ENCODE measurements at places on chromosomes 5 and 9.

DNA sequence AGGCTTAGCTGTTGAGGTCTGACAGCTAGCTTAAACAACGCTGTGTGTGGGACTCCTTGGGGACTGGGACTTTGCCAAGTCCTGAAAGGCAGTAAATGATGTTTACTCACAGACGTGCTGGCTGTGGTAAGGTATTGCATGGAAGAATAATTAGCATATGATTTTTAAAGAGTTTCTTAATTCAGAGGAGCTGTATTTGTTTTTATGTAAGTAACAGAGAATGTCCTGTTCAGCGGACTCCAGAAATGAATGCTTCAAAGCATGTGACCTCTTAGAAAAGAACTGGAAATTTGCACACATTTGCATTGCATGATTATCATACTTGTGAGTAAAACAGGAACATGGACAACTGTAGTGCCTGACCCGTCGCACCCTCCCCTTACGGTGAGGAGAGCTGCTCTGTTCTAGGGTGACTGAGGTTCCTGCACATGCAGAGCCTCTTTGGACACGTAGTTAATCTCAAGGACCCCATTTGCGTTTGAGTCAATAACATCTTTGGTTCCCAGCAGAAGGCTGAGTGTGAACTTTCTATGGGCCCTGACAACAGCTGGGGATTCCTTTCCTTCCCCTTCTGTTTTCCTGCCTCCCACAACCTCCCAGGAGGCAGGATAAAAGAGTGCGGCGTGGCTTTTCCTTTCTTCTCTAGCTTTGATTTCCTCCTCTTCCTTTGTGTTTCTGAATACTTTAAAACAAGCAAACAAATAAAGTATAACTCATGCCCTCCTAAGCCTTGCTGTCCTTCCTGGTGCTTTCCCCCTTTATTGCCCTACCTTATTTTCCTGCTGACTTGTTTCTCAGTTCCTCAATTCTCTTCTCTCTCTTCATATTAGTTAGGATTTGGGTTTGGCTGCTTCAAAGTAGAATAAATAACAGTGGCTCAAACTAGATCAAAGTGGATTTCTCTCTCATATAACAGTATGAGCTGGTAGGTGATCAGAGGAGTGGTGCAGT lies 157.2 kb upstream of the CD180 start:
- no peak for DNase-seq

- DNase-seq: no peak
Measured at GRCh38 chr5:137731176-137731575, 4.7 kb downstream of the KLHL3 start.

DNA sequence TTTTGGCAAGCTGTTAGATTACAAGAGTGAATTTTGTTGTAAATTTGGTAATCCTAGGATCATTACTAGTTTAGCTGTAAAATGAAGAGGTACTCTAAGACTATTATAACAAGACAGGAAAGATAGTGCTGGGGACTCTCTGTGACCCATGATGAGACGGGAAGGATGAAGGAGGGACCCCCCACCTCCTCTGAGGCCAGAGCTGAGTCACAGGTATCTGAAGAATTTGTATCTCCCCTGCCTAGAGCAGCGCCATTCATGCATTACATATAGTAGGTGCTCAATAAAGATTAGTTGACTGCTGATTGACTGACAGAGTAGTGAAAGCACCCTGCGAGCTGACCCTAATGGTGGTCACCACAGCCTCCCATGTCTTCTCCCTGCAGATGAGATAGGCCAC lies 202.8 kb downstream of the SNX18 start:
- no peak for DNase-seq

DNA sequence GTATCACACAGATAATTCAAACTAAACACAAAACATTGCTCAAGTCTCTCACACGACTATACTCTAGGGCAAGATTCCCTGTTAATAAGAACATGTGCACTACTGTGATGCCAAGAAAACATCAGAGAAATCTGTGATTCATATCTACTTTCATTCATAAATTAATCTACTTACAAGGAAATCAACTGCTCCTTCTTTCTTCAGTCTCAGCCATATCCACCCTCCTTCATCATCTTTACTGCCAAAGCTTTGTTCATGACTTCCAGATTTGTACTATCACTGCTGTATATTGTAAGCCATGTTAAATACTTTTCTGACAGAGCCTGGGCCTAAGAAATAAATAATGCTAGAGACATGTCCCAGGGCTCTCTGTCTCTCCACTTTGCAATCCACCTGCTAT lies 35.1 kb downstream of the CTNNAL1 start:
- no peak for DNase-seq

GRCh38 chr5:172748341-172748843 lies 22.6 kb downstream of the DUSP1 start:
- no peak for DNase-seq

GRCh38 chr5:36393656-36394428 lies 92.1 kb upstream of the RANBP3L start:
- no peak for DNase-seq

GRCh38 chr9:33189331-33189791 lies 22.2 kb upstream of the B4GALT1 start:
- no peak for DNase-seq

- DNase-seq: no peak
Measured at GRCh38 chr9:113589890-113590289, 126.4 kb downstream of the RGS3 start.

DNA sequence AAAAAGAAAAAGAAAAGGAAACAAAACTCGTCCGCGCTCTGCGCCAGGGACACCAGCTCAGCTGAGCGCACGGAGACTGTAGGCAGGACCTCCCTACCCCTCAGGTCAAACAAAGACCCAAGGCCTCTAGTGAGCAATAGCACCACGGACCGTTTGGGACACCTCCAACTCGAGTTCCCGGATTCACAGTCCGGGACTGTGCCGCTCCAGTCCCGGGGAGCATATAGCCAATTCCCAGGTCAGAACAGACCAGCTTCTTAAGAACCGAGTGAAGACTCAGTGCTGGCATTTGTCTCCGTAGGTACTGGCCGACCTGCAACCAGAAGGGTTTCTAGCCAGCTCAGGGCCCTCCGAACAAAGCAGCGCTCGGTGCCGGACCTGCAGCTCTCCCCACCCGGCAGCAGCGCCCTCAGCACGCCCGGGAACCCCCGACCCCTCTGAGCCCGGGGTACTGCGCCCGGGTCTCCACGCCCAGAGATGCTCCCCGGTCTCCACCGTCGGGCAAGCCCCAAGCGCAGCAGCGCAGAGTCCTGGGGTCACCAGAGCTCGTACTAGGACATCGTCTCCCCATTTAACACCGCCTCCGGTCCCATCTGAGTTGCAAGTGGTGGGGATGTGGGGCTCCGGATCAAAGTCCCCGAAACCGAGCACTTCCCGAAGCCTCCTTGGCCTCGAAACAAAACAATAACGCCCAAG lies 591 bp downstream of the ABCA1 start:
- DNase-seq: no peak

GRCh38 chr9:124266826-124267201 lies 9.1 kb downstream of the NEK6 start:
- no peak for DNase-seq

DNA sequence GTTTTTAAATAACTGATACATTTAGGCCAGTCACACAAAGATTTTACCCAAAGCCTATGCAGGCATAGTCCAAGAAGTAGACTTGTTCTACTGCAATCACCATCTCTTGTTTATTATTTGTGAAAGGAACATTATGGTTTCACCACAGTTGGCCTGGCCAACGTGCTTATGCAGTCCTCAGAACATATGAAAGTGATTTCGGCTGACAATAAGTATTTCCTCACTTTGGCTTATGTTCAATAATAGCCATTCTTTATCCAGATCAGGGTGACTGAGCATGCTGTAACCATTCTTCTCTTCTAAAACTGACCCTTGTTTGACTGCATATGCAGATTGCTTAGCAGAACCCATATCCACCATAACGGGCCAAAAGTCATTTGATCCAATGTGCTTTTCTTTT lies 76.6 kb upstream of the CCDC152 start:
- DNase-seq: no peak

DNA sequence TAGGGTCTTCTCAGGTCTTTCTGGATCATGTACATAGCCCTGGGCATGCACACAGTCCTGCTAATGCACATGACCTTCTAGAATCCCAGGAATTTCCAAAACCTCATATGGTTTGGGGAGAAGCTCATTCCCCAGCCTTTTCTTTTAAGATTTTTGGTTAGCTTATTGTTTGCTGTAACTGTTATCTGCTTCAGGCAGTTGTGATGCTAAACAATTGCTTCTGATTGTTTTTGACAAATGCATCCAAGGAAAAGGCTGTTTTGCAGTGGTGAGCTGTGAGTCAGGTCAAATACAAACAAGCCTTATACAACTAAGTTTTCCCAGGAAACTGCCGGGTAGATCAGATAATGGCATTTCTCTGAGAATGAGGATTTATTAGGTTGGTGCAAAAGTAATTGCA lies 32.7 kb downstream of the SMC5 start:
- no peak for DNase-seq

GRCh38 chr5:140115186-140115500 lies 1.2 kb downstream of the PURA start:
- no peak for DNase-seq

GRCh38 chr5:179494774-179495526 lies 55.4 kb upstream of the RUFY1 start:
- no peak for DNase-seq

- DNase-seq: no peak
Measured at GRCh38 chr5:104843822-104844221, 1281.2 kb upstream of the NUDT12 start.

DNA sequence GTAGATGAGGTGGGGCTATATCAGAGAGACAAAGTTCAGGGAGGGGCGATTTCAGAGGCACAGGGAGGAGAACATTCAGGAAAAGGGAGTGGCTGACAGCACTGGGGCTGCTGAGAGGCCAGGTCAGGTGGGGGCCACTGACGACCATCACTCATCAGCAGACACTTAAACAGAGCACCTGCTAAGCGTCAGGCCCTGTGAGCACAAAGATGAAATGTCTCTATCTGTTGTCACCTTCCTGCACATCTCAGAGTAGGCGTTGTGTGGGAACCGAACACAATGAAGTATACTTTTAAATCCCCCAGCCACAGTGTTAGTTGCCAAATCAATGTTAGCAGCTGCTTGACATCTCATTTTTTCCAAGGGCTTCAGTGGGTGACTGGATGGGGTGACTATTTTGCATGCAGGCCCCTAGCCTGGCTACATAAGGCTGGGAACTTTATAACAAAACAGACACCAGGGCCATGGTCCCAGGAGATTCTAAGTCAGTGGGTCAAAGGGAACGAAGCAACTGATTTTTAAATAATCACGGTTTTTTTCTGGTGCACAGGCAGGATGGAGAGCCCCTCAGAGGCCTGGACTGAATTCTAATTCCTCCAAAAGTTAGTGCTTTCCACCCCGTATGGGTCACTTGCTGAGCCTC lies 31.1 kb upstream of the ANKRD18A start:
- DNase-seq: no peak

DNA sequence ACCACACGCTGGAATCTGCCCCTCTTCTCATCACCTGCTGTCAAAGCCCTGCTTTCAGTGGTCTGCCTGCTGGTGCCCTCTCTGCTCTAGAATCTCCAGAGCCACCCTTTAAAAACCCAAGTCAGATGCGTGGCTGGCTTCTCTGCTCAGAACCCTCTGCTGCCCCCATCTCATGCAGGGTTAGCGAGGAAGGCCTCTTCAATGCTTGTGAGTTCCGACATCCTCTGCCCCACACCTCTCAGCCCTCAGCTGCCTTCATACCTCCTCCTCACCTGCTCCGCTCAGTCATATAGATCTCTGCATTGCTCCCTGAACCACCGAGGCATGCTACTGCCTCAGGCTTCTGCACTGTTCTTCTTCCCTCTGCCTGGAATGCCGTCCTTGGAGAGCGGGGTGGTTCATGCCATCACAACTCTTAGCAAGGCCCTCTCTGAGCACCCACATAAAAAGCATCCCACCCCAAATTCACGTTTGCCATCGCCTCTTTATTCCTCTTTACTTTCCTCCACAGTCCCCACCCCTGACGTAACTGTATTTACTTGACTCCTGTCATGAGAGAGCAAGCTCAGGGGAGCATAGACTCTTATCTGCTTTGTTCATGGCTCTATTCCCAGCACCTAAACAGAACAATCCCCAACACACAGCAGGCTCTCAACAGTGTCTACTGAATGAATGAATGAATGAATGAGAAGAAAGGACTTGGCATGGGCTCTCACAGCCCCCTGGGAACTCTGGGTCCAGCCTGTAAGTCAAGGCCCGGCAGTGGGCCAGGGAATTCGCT lies 10.4 kb downstream of the SHB start:
- no peak for DNase-seq

DNA sequence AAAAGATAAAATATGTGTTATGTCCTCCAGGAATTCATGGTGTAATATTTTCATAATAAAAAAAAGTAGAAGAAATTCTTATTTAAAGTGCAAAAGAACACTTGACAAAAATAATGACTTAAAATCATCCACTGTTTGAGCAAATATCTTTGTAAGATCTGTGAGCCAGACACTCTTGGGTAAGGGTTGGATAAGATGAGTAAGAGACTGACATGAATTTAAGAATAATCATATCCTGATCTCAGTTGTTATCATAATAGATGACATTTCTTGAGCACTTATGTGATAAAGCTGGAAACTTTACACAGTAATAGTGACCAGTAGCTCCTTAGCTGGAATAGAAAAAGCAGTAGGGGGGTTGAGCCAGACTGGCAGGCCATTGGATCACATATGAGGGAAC lies 40.0 kb upstream of the ADRB2 start:
- DNase-seq: no peak

- no peak for DNase-seq
Measured at GRCh38 chr9:77616191-77616590, 31.9 kb downstream of the GNA14 start.

- no peak for DNase-seq
Measured at GRCh38 chr5:142680605-142681259, 5.2 kb downstream of the FGF1 start.

DNA sequence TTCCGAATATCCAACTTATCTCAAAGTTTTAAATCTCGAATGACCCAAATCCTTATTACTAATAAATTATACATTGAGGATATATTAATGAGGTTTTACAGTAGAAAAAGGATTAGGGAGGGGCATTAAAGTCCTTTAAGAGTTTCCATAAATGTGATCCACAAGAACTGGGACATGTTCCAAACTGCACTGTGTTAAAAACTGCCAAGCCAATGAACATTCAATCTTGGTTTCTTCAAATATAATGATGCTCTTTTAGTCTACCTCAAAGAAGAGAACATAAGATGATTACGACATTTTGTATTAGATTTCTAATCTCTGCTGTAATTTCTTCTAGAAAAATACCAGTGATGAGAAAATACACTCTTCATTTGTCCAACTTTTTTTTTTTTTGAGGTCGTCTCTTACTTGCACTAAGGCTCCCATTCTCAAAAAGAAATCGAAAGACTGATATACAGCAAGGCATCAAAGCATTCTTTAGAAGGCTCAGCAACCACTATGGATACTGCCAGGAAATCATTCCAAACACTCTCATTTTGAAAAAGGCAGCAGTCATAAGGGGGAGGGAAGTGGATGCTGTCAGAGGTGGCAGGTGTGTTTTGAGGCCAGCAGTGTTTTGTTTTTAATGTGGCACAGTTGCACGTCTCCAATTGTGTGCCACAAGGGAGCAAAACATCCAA lies 1.7 kb downstream of the PTAR1 start:
- DNase-seq: no peak

DNA sequence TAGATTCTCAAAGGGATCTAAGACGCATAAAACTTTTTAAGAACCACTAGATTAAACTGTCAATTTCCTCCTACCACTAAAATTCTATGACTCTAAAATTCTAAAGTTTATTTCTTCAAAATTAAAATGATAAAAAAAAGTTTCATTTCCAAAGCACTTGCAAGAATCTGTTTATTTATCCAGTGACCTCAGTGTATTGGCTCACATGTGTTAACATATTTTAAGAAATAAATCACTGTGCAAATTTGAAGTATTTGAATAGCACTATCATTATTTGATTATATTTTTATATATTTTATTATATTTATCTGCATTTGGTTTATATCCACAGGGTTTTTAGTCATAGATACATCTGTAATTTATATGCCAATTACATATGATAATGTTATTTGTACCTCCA lies 62.2 kb upstream of the SLC12A2 start:
- DNase-seq: no peak
